ENCODE measurements at places on chromosomes 2 and 18.

DNA sequence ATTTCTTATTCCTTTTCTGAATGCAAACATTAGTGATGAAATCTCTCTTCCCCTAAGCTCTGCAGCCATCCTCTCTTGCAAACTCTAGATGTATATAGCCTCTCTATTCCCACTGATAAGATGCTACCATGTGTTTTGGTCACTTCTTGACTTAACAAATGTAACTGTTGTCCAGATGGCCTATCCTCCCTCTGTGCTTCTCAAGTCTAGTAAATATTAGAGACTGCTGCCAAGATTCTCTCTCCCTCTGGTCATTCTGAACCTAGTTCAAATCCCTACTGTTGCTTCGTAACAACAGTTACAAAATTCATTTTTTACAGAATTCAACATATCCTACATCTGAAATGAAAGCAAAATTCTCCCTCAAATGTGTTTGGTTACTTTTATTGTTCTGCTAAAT is 156.6 kb downstream of the TXNL1 start:
- DNase-seq = no peak

DNA sequence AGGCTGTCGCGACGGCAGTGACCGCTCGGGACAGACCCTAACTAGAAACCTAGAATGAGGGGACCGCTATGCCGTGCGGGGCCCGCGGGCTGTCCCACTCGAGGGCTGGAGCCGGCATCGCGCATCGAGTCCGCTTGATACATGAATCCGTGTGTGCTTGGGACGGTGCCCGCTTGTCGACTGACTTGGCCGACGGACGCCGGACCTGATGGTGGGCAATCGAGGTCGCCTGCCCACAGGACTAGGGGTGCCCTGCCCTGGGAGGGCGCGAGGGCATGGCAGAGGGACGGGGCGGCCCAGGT is 749 bp upstream of the PTMA start:
- DNase-seq = no peak

DNA sequence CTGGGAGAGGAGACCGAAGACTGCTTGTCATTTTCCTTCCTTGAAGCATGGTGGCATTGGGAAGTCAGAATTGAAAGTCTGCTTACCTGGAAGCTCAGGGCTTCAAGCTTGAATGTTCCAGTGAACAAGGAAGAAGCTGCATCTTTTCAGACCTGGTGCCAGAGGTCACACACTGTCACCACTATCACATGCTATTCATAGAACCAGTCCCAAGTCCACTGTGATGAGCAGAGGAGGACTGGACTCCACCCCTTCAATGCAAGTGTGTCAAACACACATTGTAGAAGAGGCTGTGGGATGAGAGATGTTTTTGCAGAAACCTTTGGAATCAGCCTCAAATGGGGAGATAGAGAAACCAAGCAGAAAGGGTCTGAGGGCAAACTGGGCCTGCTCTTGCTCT is 81.4 kb downstream of the LYPD1 start:
- no peak for DNase-seq

DNA sequence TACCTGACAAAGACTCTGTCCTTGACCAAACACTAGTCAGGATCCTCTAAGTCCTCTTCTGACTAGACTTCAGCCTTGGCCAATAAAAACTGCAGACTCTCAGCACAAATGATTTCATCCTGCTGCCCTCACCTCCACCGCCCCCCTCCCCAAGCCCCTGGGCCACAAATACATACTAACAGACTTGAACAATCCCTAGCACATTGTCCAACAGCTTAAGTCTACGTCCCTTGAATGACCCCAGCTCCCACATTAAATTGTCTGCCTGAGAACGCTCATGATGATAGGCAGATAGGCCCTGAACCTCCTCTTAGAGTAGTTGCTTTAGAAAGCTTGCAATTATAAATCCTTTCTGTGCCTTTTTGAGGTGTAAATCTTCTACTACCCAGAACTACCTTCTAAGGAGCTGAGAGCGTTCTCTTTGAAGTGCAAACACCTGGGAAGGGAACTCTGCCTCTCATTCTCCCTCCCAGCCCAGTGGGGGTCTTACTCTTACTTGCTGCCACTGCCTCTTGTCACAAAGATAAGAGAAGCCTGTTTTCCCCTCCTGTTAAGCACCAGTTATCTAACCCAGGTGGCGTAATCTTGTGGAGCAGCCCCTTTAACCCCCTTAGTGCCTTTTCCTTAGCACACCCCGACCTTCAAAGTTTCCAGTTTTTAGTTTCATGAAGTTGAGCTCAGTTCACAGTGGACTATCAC is 1225.6 kb downstream of the LRP1B start:
- no peak for DNase-seq

DNA sequence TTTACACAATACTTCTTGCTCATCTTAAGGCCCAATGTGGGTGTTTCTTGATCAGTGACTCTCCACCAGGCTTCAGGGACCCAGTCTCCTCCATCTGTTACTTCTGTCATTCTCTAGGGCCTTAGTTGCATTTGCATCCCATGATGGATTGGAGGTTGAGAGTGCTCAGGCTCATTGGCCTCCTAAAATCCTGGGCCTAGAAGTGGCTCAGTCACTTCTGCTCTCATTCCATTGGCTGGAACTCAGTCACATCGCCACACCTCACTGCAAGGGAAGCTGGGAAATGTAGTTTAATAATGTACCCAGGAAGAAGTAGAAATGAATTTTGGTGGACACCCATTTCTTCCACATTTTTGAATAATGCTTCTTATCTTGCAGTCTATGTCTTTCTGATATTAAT is 223.5 kb downstream of the HRH4 start:
- no peak for DNase-seq

DNA sequence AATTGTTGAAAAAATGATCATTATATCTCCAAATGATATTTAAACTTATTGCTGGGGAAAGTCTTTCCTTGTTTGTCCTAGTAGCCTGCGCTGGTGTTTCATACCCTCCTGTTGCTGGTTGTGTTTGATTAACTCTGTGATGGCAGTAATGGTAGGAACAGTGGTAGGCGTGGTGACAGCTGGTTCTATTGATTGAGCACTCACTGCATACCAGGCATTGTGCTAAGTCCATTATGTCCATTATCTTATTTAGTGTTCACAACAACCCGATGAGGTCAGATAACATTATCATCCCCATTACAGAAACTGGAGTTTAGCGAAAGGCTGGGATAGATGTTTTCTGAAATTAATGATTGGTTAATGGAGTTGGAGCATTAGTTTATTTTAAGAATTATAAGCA is 77.8 kb upstream of the STON1 start:
- DNase-seq = no peak

DNA sequence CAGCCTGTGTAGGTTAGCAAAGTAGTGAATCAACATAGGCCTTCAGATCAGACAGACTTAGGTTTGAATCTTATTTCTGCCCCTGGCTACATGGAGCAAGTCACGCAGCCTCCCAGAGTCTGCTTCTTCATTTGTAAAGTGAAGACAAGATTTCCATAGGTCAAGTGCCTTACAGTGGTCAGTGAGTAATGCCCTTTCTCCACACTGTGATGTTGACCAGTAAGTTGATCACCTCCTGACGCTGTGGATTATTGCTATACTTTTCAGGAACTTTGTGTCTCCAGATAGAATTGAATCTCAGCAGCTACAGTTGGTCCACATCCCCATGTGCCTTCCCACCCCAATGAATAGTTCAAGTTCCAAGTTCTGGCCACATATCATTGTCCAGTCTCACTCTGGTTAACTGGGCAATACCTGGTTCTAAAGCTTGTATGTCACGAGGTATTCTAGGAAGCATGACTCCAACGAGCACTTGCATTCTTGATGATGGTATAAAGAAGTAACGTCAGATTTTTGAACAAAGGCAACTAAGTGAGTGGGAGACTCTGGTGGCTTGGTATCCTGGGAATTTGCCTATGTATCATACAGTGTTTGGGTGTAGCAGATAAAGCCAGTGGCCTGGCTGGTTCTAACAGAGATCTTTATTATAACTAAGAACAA is 2.1 kb upstream of the CLIP4 start:
- no peak for DNase-seq

GRCh38 chr18:13550418-13551304 is 175.7 kb downstream of the FAM210A start:
- DNase-seq = no peak

- no peak for DNase-seq
These were observed 38.9 kb downstream of the ZNF516 start for GRCh38 chr18:76456018-76456750.

DNA sequence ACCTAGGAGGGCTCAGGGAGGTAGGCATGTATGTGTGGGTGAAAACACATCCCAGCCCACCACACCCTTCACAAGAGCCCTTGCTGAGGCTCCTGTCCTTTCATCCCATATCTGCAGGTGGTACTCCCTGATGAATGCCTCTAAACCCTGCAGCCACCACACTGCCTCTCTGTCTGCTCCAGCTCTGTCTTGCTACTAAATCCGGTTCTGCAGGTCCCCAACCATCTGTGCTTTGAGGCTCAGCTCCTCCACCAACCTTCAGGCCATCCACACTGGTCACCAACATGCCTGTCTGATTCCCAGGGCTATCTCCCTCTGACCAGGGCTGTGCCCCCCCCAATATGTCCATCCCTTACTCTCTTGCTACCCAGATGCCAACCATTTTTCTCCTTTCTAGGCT is 92.7 kb downstream of the BIN1 start:
- no peak for DNase-seq

- no peak for DNase-seq
These were observed 2.0 kb upstream of the CAPN14 start for GRCh38 chr2:31219131-31219969.

- DNase-seq = no peak
These were observed 64.2 kb downstream of the TRIP12 start for GRCh38 chr2:229857634-229858033.

- no peak for DNase-seq
These were observed 639.2 kb upstream of the CDH2 start for GRCh38 chr18:28816155-28816554.

- DNase-seq = no peak
These were observed 18.2 kb downstream of the NFATC1 start for GRCh38 chr18:79413901-79414300.

- DNase-seq = no peak
These were observed 11.5 kb upstream of the IL1A start for GRCh38 chr2:112795774-112796173.

- no peak for DNase-seq
These were observed 984.6 kb upstream of the CNTNAP5 start for GRCh38 chr2:123040506-123040905.

Data from T-helper 2 cell treated with Interferon-gamma antibody and Interleukin-4, amounts not matched to agents 5 μg/mL and 100 μg/mL, for 36 hours (primary cell).